ENCODE measurements at places on chromosomes 4 and X.

DNA sequence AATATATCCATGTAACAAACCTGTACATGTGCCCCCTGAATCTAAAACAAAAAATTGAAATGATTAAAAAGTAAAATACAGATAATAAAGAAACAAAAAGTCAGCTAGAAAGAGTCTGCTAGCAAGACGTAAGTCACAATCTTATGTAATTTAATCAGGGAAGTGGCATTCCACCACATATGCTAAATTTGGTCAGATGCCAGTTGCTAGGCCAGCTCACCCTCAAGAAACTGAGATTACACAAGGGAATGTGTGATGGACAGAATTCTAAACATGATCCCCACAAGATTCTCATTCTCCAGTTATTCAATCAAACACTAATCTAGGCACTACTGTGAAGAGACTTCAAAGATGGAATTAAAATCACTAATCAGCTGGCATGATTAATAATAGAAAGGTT, 689.3 kb downstream of the CENPC start:
- no peak for DNase-seq

- DNase-seq = no peak
Observed at GRCh38 chr4:91113130-91113706, 986.0 kb downstream of the CCSER1 start.

GRCh38 chr4:14539246-14539645, 463.0 kb upstream of the CPEB2 start:
- DNase-seq = no peak

DNA sequence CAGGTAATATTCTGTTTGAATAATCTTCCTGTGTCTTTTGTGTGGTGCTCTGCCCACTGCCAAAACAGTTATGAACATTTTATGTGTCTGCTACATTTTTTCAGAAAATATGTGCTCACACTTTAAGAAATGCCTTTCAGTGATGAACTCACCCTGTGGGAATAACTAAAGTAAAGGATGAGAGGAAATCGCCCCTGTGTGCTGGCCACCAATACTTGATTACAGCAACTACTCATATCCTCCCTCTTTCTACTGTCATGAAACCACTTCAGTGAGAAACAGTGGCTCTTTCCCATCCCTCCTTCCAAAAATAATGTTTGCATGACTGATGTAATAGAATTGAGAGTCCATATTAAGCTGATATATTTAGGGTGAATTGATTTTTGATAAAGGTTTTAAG, 900.9 kb downstream of the RAB28 start:
- no peak for DNase-seq

DNA sequence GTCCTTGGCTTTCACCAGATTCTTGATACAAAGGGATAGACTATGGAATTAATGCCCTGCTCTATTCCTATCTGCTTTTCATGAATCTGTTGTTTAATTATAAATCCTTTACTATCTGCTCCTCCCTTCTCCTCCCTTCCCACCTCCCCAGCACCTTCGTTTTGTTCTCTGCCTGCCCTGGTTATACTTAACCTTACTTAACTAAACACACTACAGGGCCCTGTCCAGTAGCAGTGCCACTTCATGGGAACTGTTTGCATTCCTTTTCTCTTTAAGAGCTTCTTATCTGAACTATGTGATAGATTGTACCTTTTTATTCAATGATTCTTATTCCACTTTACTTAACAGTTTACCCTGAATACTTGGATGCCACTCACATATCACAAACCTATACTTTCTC, 830 bp downstream of the HOPX start:
- DNase-seq = no peak

DNA sequence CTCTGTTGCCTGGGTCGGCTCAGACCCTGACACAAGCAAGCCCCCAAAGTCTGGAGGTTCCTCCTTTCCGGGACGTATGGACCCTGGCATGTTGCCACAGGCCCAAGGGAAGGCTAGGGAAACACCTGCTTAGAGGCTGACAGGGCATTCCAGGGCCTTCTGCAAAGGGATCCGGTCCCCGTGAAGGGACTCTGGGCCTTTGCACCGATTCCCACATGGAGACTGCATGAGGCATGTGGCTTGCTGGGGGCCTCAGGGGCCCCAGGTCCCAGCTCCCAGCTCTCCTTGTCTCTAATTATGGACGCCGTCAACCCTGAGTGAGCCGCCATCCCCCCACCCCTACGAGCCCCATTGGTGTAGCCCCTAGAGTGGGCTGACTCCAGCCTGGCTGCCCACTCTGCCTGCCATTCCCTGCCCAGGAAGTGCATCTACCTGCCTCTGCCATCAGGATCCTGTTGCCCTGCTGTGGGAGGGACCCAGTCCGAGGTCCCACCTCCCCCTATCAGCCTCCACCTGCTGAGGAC, 4.2 kb upstream of the RGS12 start:
- no peak for DNase-seq

- DNase-seq = no peak
Observed at GRCh38 chrX:313546-313945, 5.0 kb downstream of the GTPBP6 start.

DNA sequence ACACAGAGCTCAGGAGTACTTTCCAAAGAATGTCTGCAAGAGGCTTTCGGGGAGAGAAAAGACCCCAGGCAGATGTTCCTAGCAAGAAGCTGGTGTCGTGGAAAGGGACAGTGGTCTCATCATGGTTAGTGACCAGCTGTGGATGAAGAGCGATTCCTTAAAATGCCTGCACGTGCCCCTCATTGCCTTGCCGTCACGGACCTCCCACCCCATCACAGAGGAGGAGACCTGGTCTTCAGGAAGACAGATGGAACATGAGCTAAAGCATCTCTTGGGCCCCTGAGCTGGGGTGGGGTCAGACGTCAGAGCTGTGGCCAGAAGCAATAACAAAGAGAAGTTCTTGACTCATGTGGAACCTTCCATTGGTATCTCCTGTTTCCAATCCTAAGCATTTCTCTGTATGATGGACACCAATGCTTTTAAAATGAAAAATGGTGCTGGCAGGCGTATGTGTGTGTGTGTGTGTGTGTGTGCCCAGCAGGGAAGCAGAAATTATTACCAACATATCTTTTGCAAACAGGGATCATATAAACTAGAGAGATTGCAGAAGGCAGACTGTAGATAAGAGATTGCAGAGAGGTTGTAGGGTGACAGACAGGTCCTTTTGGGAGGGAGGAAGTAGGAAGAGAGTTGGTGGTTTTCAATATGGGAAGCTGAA, 25.2 kb upstream of the ASMTL start:
- DNase-seq = no peak

DNA sequence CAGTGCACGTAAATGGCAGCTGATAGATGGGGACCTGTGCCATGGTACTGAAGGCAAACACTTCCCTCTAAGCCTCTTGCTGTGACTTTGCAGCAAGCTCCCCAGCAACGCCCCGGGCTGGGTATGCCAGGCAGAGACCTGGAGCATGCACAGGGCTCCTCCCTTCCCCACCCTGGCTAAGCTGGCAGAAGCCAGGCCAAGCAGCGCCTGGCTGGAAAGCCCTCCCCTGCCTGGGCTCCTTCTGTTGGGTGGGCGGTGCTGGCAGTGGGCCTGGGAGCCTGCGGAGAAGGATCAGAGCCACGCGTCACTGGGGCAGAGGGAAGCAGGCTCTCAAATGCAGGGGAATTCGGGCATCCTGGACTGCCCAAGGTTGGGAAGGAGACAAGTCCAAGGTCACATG, 3.6 kb downstream of the ATP2B3 start:
- DNase-seq = no peak

GRCh38 chr4:101366331-101366730, 19.0 kb upstream of the PPP3CA start:
- no peak for DNase-seq

DNA sequence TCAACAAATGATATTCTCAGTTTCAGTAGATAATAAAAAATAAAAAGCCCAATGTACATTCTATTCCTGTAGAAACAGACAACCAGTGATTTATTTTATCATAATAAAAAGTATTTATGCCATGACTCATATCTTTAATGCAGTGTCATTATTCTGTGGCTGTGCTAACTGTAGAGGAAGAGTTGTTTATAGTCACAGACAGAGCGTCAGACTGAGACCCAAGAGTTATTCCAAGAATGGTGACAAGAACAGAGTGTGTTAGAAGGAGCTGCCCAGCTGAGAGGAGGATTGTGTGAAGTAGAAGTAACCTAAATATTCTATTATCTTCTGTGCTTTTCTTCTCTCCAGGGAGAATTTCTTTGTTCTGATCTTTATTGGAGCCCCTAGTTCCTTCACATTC, 210.7 kb downstream of the PPP1R2C start:
- DNase-seq = no peak

DNA sequence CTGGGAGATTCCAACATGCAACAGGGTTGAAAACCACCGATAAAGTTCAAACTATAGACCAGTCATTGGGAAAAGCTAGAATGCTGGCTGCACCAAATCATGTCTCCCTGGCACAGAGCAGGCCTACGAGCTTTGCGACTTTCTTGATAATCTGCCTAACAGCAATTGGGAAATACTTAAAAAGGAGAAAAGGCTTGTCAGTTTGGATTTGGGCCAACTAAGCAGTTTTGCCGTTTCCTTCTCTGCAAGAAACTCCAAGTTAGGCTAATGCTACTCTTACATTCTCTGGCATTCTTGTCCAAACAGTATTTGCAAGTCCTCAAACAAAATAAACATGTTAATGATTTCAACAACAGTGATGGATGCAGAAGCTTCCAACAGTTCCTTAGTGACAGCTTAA, 87.9 kb downstream of the PDK3 start:
- DNase-seq = no peak

GRCh38 chr4:42404001-42404400, 6.7 kb downstream of the SHISA3 start:
- DNase-seq = no peak

- DNase-seq = no peak
Observed at GRCh38 chr4:17490575-17491059, 21.3 kb downstream of the QDPR start.

DNA sequence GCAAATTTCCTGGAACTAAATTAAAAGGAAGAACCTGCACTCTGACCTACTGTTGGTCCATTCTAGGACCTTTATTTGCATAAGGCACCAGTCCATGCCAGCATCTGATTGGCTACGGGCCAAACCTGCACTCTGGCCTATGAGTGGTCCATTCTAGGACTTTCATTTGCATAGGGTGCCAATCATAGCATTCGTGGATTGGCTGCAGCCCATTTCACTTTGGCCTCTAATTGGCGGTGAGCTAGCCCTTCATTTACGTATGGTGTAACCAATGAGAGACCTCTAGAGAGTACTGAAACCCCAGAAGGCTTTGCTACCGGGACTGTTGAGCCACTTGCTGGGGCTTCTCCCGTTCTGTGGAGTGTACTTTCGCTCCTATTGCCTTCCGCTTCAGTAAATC, 6.1 kb upstream of the RNF175 start:
- DNase-seq = no peak

DNA sequence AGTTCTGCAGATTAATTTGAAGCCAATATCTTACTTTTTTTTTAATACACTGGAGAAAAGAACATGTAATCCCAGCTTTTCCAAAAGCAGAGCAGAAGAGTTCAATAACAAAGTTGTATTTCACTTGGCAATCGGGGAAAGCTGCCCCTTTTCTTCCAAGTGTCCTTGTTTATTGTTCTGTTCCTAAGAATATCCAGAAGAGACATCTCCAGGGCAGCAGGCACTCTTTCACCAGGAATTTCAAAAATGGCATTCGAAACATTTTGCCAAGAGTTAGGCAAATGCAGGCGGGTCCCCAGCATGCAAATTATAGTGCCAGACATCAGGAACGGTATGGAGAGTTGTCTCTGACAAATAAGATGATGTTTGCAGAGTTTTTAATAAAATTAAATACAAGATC, 494.5 kb downstream of the BCOR start:
- DNase-seq = no peak

DNA sequence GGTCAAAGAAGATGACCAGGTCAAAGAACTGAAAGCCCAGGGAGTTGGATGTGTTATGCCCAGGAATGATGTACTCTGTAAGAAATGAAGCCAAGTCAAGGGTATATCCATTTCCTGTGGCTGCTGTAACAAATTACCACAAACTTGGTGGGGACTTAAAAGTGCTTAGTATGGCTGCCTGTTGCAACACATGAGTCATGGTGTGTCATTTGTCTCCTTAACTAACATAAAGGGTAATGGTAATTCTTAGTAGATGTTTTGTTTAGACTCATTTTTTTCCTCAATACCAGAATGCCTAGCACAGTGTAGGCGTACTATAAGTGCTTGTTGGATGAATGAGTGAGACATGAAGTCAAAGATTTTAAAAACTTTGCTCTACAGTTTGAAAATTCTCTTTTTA, 45.7 kb downstream of the SYTL5 start:
- DNase-seq = no peak

- DNase-seq = peak; percentile 35
Observed at GRCh38 chrX:15158736-15159406, 111.0 kb downstream of the ASB9 start.

DNA sequence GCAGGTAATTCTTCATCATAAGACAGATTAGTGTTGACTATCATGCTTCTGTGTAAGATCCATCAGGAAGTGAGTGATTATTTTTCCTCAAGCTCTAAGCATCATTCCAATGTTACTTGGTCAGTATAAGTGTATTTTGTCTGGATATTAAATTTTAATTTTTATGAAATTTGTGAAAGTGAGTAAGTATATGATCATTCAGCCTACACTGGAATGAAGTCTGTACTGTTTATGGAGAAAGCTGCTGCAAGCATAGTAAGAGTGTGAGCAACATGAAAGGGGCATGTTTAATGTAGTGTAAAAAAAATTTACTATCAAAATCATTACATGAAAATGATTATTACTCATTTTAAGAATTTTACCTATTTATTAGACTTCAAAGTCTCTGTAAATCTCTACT, 84.8 kb downstream of the IL15 start:
- DNase-seq = no peak

DNA sequence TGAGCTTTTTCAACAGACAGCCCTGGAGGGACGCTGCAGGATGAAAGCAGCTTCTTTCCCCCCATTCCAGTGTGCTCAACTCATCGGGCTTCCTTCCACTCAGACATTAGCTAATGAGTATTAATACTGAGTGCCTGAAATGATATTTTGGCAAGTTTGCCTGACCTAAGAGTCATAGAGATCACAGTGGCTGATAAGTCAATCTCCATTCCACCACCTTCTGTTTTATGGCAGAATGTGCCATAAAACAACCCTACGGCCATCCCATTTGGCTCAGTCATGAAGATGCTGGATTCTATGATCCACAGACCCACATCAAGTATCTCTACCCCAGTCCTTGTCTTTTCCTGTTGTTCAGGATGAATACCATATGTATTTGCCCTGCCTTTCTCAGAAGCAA, 48.3 kb upstream of the MAB21L2 start:
- no peak for DNase-seq

All from activated CD4-positive, alpha-beta T cell treated with anti-CD3 and anti-CD28 coated beads for 48 hours (primary cell).